ENCODE measurements at places on chromosomes 7 and 10.

GRCh38 chr7:142557971-142558582 is 191.2 kb upstream of the PRSS1 start:
- DNase-seq = peak; percentile 62

- DNase-seq = peak; percentile 25
Observed at GRCh38 chr10:13143766-13144165, 17.6 kb upstream of the MCM10 start.

DNA sequence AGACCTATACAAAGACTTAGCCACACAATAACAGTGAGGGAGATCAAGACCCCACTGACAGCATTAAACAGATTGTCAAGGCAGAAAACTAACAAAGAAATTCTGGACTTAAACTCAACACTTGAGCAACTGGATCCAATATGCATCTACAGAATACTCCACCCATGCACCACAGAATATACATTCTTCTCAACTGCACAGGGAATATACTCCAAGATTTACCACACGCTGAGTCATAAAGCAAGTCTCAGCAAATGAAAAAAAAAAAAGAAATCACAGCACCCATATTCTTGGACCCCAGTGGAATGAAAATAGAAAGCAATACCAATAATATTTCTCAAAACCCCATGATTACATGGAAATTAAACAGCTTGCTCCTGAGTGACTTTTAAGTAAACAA is 680.2 kb downstream of the PCDH15 start:
- no peak for DNase-seq

GRCh38 chr7:43105521-43106120 is 6.8 kb upstream of the HECW1 start:
- peak; percentile 25 for DNase-seq

DNA sequence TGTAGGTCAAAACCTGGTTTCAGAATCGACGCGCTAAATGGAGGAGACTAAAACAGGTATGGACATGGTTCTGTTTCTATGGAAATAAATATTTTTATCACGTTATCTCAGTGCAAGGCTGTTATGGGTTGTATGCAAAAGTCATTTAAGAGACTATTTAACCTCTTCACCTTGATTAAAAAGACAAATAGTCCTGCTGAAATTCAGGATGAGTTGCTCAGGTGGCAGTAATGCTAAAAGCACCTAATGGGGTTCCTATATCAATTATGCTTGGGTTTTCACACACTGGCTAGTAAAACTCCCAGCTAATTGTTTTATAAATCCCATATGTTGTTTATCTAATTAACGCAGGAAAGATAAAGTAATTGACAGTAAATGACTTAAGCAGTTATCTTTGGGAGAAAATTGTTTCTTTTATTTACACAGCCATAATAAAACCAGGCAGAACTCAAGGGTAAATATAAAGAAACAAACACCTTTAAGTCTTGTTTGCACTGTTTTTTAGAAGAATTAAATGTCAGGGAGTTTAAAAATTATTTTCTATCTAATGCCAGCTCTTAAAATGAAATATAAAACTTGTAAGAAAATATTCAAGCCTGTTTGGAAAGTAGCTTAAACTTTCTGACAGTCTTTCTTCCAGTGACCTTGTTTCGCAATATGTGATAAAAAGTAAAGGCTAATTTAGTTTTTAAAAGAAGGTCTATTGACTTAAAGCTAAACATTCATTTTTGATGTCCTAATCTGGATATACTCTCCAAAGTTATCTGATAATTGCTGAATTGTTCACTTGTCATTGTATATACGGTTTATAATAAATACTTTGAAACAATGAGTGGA is 3.2 kb downstream of the HHEX start:
- DNase-seq = no peak

DNA sequence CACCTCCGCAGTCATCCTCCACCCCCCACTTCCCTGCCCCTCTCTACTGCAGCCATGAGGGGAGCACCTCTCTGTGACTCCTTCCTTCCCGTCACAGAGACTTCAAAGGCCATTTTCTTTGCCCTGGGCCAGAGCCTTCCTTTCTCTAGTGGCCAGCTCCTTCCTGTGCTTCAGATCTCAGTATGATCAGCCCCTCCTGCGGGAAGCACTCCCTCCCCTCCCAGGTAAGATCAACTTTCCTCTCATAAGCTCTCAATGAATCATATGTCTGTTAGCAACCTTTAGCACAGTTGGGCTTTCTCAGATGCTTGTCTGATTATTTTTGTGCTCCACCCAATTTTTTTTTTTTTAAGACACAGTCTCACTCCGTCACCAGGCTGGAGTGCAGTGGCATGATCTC is 241.0 kb upstream of the PRSS1 start:
- DNase-seq = no peak

- DNase-seq = no peak
Observed at GRCh38 chr7:92877367-92877766, 41.0 kb upstream of the CDK6 start.

- no peak for DNase-seq
Observed at GRCh38 chr7:113404245-113404644, 285.9 kb upstream of the SMIM30 start.

GRCh38 chr7:140053812-140054539 is 8.8 kb downstream of the PARP12 start:
- no peak for DNase-seq

DNA sequence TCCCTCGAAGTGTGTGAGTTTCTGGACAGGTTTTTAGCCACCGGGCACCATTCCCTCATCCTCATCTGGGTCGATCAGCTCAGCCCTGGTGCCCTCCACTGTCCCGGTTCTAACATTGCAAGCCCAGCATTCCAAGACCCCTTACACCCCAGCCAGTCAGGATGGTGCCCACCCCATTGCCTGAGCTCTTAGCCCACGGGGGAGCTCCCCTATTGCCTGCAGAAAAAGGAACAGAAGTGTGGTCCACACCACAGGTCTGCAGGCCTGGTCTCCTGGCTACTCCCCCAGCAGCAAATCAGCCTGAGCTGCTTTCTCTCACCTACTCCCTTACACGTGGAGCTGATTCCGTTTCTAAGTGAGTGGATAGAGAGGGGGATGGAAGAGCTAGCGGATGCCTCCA is 4.8 kb downstream of the CALML5 start:
- DNase-seq = no peak

DNA sequence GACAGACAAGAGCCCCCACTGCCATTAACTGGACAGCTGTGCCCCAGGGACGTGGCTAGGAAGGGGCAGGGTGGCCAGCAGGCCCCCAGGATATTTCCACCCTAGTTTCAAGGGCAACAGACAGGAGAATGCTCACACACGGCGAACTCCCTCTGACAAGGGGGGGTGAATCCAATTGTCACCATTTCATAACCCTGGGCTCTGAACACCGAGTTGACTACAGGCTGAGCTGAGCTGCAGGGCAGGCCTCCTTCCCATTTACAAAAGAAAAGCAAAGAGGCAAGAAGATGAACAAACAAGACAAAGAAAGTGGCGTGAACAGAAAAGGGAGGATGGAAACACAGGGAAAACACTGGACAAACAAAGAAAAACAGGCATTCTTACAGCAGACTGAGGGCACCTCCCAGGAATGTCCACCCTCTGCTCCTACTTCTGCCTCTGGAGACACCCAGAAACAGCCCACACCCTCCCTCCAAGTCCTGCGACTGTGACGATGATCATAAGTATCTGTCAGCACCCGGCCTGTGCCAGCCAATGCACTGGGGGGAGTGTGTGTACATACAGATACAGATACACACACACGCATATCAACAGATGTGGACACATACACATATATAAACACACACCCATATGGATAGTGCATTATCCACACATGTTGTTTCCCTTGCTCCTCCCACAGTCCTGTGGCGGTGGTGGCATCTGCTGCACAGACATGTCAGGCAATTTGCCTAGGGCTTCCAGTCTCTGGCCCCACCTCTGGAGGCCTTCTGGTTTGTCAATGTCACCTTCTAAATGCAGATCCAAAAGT is 66.2 kb downstream of the FAM53B start:
- peak; percentile 18 for DNase-seq

- DNase-seq = no peak
Observed at GRCh38 chr7:44236333-44236728, 35.6 kb downstream of the YKT6 start.

DNA sequence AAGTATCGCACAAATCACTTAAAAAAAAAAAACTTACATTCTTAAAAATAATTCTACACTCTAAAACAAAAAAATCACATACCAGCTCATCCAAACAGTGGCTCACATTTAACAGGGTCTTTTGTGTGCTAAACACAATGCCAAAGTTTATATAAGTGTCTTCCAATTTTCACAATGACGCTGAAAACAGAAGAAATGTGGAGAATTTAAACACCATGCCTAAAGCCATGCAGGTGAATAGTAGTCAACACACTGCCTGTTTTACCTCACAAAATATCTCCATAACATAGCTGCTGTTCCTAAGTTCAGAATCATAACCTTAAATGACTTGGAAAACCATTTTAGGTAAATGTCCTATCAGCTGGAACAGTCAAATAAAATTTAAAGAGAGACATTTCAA is 55.0 kb downstream of the GRB10 start:
- no peak for DNase-seq

GRCh38 chr7:10685040-10685439 is 288.6 kb upstream of the PHF14 start:
- DNase-seq = no peak

Data from fibroblast of pulmonary artery (primary cell).